ENCODE measurements at places on chromosomes 13 and 19.

GRCh38 chr13:75993823-75994222, 357.7 kb downstream of the LMO7 start:
- no peak for DNase-seq

- no peak for DNase-seq
Measured at GRCh38 chr19:30077851-30078355, 135.9 kb downstream of the URI1 start.

DNA sequence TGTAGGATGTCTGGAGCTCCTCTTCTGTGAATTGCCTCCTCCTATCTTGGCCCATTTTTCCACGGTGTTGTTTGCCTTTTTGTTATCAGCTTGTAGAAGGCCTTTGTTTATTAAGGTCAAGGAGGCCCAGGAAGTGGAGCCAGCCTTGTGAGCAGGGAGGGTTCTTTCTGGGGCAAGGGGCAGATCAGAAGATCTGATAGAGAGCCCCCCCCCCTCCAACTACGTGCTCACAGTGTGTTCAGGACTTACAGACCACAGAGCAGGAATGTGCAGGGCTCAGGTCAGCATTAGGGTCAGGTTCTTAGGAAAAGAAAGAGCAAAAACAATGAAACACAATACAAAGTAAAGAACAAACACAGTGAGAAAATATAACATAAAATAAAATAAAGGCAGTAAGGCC, 59.4 kb downstream of the CCNE1 start:
- no peak for DNase-seq

DNA sequence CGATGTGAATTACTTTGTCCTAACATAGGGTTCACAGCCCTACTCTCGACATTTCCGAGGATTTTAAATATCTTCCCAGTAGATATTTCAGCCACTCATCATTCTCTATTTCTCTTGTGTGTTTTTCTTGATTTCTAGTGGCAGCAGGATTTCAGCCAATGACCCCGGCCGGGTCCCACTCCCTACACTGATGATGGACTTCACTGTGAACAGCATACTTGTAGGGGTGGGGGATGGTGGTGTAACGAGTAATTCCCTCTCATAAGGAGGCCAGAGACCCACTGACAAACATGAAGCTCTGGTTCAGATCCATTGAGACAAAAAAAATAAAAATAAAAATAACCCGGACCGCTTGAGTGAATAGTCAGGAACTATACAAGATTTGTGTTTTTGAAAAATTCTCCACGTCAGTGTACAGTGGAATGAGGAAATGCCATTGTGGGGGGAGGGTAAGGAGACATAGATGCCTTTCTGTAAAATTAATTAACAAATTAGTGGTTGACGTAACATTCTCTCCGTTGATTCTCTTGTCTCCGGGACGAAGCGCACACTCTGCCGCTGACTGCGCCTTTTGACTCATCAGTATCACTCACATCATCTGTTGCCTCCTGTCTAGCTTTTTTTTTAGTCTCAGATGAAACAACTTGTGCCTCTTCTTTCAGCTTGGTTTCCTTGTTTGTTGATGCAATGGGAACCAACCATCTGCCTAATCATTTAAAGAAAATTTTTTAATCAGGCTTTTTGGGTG, 48.8 kb upstream of the IRS2 start:
- no peak for DNase-seq

DNA sequence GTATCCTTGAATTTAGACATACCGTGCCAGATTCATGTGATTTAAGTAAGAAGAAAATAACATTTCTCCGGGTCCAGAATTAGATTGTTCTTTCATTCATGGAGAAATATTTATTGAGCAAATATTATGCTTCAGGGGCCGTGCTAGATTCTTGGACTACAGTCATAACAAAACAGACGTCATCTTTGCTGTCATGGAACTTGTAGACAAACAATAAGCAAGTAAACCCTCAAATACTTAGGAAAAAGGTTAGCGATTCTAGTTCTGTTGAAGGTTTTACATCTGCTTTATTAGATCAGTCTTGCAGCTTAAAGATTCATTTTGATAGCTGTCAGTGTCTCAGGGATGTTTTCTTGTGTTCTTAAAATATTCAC, 16.9 kb downstream of the ZNF507 start:
- no peak for DNase-seq

GRCh38 chr19:42198676-42199439, 18.6 kb downstream of the DEDD2 start:
- peak; percentile 73 for DNase-seq

- no peak for DNase-seq
Measured at GRCh38 chr19:23525276-23525852, 130.1 kb upstream of the ZNF91 start.

GRCh38 chr13:80096383-80096782, 244.5 kb downstream of the SPRY2 start:
- no peak for DNase-seq

- DNase-seq = no peak
Measured at GRCh38 chr19:56933014-56933705, 92.6 kb upstream of the PEG3 start.

DNA sequence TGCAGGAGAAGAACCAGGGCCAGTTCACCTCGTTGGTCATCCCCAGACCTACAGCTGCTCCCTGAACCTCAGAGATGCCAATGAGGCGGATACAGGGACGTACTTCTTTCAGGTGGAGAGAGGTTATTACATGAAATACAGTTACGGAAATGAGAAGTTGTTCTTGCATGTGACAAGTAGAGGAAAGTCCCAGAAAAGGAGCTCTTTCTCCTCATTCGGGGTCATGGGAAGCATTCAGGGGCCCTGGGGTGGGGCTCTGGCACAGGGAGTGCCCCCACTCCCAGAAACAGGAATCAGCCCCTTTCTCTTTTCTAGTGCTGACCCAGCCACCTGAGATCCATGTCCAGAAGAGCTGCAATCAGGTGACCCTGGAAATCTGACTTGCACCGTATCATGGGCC, 4.5 kb upstream of the SIGLEC9 start:
- DNase-seq = no peak

GRCh38 chr13:31334994-31335557, 135.3 kb downstream of the B3GLCT start:
- DNase-seq = no peak

- no peak for DNase-seq
Measured at GRCh38 chr19:4496304-4496703, 22.0 kb downstream of the PLIN4 start.

DNA sequence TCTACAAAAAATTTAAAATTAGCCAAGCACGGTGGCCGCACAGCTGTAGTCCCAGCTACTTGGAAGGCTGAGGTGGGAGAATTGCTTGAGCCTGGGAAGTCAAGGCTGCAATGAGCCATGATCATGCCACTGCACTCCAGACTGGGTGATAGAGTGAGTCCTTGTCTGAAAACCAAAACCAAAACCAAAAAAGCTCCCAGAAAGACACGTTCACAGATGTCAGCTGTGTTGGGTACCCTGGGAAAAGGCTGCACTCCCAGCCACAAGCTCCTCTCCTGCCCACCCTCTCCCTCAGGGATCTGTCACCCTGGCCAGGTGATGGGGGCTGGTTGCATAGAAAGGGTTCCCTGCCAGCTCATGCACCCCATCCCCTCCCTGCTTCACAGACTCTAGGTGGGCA, 53.3 kb downstream of the RNF6 start:
- no peak for DNase-seq

DNA sequence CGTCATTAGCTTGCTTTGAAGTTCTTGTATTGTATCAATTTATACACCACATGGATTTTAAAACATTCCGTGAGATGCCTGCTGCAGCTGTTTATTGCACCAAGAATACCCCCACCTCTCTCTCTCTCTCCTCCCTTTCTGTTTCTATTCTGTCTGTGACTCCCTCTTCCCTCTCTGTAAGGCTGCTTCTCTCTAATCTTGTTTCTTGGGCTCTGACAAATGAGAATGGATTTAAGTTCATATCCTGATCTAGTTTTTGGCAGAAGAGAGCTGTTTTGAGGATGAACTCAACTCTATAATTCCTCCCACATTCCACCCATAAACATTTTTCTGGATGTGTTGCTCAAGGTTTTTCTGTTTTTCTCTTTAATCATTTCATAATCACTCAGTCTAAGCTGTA, 144.3 kb upstream of the FRY start:
- DNase-seq = no peak

DNA sequence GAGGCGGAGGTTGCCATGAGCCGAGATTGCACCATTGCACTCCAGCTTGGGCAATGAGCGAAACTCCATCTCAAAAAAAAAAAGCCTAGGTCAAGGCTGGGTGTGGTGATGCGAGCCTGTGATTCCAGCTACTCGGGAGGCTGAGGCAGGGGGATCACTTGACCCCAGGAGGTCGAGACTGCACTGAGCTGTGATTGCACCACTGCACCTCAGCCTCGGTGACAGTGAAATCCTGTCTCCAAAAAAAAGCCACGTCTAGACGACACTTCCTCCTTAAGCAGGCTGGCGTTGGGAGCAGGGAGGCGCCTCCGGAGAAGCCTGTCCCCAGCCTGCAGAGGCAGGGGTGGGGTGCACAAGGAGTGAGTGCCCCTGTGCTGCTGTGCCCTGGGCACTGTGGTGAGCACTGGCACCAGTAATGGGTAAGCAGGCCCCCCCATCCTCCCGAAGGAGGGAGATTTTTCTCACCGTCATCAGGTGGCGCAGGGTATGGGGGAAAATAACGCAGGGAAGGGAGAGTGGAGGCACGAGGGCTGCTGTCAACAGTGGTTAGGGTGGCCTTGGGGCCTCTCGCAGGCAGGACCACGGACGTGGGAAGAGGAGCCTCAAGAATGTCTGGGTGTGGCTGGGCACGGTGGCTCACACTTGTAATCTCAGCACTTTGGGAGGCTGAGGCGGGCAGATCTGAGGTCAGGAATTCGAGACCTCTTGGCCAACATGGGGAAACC, 706 bp downstream of the P2RY11 start:
- peak; percentile 80 for DNase-seq

DNA sequence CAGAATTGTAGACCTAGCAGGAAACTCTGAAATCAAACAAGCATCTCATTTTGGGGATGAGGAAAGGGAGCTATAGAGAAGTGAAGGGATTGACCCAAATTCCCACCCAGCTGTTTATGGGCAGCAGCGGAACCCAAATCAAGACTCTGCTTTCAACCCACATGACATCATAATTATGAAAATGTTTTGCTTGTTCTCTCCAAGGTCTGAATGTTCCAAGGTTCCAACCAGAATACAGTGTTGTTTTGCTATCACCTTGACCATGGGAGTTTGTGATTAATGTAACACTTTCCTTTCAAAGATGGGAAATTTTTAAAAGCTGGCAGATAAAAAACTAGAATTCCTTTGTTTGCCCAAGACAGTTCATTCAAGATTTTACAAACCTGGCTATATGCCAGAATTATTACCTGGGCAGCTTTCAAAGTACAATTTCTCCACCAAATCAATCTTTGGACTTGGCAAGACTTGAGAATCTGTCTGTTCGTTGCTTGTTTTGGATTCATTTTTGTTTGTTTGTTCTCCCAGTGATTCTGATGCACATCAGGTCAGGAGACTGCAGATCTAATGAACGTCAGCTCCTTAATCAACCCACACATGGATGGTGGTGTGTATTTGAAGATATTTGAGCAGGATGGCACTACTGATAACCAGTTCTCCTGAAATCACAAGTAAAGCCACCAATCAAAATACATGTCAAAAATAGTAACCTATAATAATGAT, 322.7 kb downstream of the FOXO1 start:
- no peak for DNase-seq

DNA sequence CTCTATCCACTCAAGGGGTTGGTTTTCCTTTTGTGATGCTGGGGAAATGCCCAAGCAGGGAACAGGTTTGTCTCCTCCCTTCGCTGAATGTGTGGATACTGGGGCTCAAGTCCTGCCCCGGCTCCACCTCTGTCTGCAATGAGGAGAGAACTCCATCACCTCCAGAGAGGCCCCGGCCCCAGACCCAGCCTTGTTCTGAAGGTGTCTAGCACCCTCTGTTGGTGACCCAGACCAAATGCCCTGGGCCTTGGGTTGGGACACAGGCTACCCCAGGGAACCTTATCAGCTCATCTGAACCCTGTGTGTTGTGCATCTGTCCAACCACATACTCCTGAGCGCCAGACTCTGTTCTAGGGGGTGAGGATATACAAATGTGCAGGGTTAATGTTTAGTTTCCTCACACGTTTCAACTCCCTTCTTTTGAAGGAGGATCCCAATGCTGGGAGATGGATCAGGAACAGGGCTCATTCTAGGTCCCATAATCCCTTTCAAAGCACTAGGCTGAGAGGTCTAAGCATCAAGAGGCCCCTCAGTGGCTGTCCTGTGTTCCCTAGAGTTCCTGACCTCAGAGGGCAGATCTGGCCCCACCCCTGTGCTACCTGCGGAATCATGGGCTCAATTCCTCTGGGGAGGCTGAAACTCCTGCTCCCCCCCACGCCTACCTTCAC, 112.5 kb upstream of the SLC7A1 start:
- peak; percentile 57 for DNase-seq

GRCh38 chr13:29619995-29620394, 24.5 kb upstream of the SLC7A1 start:
- DNase-seq = no peak

DNA sequence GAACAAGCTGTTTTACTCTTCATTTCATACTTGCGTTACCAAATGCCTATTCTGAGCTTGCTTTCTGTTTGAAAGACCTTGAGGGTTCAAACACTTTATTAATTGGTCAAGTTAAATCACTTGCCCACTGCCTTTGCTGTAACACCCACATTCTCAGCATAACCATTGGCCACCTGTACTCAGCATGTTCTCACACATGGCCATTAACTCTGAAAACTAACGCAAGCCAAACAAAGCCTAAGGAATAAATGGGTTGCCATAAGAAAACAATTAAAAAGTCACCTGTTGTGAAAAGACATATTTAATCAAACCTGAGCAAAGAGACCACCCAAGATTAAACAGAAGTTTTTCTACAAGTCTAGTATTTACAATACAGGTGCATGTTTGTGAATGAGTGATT, 517.2 kb upstream of the SPRY2 start:
- no peak for DNase-seq

- no peak for DNase-seq
Measured at GRCh38 chr13:103101901-103102300, 35.7 kb upstream of the SLC10A2 start.

DNA sequence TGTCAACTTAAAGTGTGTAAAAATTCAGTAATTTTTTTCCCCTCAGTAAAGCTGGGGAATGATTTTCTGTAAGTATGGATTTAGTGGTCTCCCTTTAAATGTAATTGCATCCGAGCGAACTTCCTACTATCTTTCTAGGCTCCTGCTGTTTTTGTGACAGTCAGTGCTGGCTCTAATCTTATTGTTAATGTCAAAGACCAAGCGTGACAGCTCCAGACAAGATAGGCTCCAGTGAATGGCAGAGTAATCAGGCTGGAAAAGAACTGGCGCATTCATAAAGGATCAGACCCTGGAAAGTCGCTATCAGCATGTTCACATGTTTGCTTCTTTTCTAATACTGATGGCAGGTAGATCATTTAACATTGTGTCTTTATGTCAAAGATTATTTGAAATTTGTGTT, 908.0 kb upstream of the ATXN8OS start:
- DNase-seq = no peak

GRCh38 chr13:28716511-28716910, 2.3 kb downstream of the SLC46A3 start:
- no peak for DNase-seq

Measured in stimulated activated naive CD8-positive, alpha-beta T cell treated with anti-CD3 and anti-CD28 coated beads, Interleukin-15, Interleukin-2, amounts not matched to agents 100 U/mL and 50 U/mL, for 24 hours (primary cell).